ENCODE measurements at places on chromosomes 2 and 18.

DNA sequence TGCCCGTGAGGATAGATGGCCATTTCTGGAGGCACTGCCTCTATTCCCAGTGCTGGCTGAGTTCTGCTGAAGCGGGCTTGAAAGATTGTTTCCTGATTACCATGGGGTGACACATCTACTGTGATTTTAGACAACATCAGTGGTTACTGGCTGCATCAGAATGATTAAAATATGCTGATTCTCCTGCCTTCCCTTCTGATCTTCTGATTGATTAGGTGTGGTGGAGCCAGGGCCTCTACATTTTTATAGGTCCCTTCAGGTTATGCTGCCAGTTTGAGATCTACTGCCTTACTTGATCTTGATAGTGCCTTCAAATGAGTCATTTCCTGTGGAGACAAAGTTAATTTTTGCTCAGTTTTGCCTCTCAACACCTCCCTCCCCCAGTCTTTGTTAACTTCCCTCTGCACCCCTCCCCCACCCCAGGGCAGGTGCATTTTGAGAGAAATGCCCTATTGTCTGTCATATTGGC, 31.6 kb upstream of the SNORC start:
- H3K36me3 ChIP-seq = peaks cover 86% of the 10 kb centered on the region
- DNase-seq = no peak
- H3K4me3 ChIP-seq = no peak overlapping the region
- peaks cover 15% of the 10 kb centered on the region for H3K4me1 ChIP-seq
- no peak overlapping the region for H3K27ac ChIP-seq
- H3K27me3 ChIP-seq = no peaks in the 10 kb centered on the region

GRCh38 chr18:34659579-34660517, 50.2 kb upstream of the DTNA start:
- no peaks in the 10 kb centered on the region for H3K36me3 ChIP-seq
- H3K27ac ChIP-seq = peak overlapping the region; percentile 74
- no peaks in the 10 kb centered on the region for H3K27me3 ChIP-seq

DNA sequence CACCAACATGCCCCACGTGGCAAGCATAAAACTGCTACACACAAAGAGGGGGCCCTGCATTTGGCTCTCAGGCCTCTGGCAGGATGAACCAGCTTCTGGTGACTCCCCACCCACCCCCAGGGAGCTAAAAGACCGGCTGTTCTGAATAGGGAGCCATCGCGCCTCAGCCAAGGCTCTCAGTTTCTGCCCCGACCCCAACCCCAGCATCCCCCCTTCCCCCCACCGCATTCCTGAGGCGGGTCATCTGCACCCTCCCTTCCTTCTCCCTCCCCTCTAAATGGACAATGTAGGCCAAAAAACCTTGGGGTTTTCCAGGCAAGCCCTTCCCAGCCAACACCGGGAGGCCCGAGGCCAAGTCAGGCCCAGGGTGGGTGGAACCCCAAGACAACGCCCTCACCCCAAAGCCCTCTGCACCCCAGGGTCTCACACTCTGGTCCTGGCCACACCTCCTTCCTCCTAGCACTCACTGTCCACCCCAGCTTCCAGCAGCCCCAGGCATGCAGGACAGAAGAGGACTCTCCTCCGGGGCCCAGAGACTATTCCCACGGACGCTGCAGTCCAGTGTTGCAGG, 5.7 kb downstream of the CYP26B1 start:
- peak; percentile 13 for DNase-seq
- H3K27me3 ChIP-seq = peaks cover 41% of the 10 kb centered on the region
- H3K36me3 ChIP-seq = no peaks in the 10 kb centered on the region
- peaks cover 51% of the 10 kb centered on the region for H3K4me1 ChIP-seq
- H3K4me3 ChIP-seq = no peak overlapping the region

- no peak overlapping the region for H3K4me3 ChIP-seq
- no peak for DNase-seq
- no peaks in the 10 kb centered on the region for H3K4me1 ChIP-seq
- H3K27ac ChIP-seq = no peak overlapping the region
- H3K27me3 ChIP-seq = no peaks in the 10 kb centered on the region
Observed at GRCh38 chr2:25032901-25033300, 9.0 kb upstream of the EFR3B start.

- no peak for DNase-seq
- H3K4me3 ChIP-seq = no peak overlapping the region
- H3K27ac ChIP-seq = no peak overlapping the region
- H3K4me1 ChIP-seq = peaks cover 8% of the 10 kb centered on the region
Observed at GRCh38 chr18:79381811-79382311, 13.9 kb upstream of the NFATC1 start.

DNA sequence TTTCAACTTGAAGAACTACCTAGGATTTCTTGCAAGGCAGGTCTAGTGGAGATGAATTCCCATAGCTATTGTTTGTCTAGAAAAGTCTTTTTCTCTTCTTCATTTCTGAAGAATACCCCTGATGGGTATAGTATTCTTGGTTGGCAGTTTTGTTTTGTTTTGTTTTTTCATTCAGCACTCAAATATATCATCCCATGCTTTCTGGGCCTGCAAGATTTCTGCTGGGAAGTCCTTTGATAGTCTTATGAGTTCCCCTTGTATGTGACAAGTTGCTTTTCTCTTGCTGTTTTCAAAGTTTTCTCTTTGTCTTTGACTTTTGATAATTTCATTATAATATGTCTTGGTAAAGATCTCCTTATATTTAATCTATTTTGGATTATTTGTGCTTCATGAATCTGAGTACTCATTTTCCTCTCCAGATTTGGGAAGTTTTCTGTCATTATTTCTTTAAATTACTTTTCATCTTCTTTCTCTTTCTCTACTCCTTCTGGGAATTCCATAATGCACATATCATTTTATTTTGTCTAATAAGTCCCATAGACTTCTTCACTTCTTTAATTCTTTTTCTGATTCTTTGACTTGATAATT, 101.5 kb downstream of the DSC3 start:
- no peaks in the 10 kb centered on the region for H3K27me3 ChIP-seq
- H3K36me3 ChIP-seq = no peaks in the 10 kb centered on the region
- no peak for DNase-seq
- H3K4me1 ChIP-seq = no peaks in the 10 kb centered on the region

DNA sequence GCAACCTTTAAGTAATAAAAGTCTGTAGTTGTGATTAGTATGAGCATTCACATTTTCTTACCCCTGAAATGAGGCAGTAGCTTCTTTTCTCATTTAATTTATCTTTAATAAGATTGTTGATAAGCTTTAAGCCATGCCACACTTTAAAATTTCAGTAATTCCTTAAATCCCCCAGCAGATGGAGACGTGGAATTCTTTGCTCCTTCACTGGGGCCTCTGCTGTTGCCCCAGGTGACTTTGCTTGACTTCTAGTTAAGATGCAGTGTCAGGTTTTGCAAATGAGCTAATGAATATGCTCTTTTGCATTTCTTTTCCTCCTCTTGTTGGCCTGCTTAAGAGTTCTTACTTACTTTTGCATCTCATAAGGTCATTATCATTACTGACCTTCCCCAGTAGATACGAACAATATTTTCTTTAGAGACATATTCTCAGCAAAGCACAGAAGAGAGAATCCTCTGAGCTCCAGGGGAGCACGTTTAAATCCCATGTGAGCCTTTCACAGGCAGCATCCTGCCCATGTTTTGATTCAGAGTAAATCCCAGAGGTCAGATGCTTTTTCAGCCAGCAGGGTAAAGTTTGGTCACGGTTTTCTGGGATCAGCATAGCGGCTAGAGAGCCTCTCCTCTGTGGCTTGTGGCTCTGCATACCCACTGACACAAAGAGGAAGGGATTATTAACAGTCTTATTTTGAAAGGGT, 222.9 kb downstream of the PTPRM start:
- H3K36me3 ChIP-seq = no peaks in the 10 kb centered on the region
- no peak overlapping the region for H3K27ac ChIP-seq

DNA sequence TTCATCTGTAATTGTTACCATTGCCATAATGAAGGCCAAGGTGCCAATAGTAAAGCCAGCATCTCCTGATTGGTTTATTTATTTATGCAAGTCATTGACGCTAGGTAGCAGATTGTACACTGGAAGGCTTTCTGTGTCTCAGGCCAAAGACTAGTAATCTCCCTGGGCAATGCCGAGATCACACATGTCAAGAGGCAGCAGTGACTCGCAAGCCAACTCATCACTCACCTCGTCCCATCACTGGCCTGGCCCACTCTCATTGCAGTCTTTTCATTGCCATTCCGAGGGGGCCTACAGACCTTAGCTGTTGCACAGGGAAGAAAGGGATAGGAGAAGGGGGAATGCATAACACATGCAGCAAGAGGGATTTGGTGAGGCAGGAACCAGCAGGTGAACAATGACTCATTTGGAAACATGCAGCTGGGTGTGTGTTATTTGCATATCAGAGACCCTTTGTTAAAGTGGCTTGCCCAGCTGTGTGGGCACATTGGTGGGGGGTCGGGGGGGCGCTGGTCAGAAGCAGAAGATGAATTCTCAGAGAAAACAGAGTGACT, 448.7 kb upstream of the HNRNPA3 start:
- no peak for DNase-seq
- H3K36me3 ChIP-seq = no peaks in the 10 kb centered on the region
- H3K27ac ChIP-seq = no peak overlapping the region
- H3K4me1 ChIP-seq = no peaks in the 10 kb centered on the region

- no peak overlapping the region for H3K4me3 ChIP-seq
- peak; percentile 93 for DNase-seq
- H3K4me1 ChIP-seq = no peaks in the 10 kb centered on the region
Observed at GRCh38 chr2:162840598-162841246, 2.2 kb upstream of the KCNH7 start.

- H3K4me3 ChIP-seq = no peak overlapping the region
- no peaks in the 10 kb centered on the region for H3K27me3 ChIP-seq
- H3K4me1 ChIP-seq = peaks cover 14% of the 10 kb centered on the region
Observed at GRCh38 chr2:48444404-48444803, 85.5 kb upstream of the STON1 start.

- no peak overlapping the region for H3K27ac ChIP-seq
- no peaks in the 10 kb centered on the region for H3K27me3 ChIP-seq
- no peaks in the 10 kb centered on the region for H3K36me3 ChIP-seq
Observed at GRCh38 chr2:172364261-172364660, 63.1 kb upstream of the ITGA6 start.

GRCh38 chr2:78910376-78910775, 115.1 kb upstream of the REG3G start:
- H3K27me3 ChIP-seq = no peaks in the 10 kb centered on the region
- H3K27ac ChIP-seq = no peak overlapping the region
- peak; percentile 13 for DNase-seq

DNA sequence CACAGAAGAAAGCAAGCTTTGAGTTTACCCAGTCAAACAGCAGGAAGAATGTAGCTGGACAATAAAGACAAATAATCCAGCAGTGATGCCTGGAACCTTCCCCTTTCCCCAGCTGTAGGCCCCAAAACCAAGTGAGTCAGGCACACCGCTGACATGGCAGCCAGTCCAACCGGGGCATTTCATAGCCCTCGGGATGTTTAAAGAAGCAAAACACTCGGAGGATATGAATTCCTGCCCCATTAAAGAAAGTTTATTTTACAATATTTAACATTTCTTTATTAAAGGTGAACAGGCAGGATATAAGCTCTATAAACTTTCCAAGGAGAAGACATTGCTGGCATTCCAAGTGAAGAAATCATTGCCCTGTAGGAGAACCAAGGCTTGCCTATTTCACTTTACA, 507.6 kb upstream of the TNP1 start:
- H3K36me3 ChIP-seq = no peaks in the 10 kb centered on the region
- H3K4me1 ChIP-seq = peaks cover 9% of the 10 kb centered on the region
- H3K27ac ChIP-seq = no peak overlapping the region
- H3K27me3 ChIP-seq = no peaks in the 10 kb centered on the region

GRCh38 chr18:10784596-10785202, 258.9 kb downstream of the NAPG start:
- H3K4me1 ChIP-seq = peaks cover 5% of the 10 kb centered on the region
- H3K27me3 ChIP-seq = no peaks in the 10 kb centered on the region
- H3K27ac ChIP-seq = no peak overlapping the region
- no peak for DNase-seq
- H3K4me3 ChIP-seq = no peak overlapping the region

DNA sequence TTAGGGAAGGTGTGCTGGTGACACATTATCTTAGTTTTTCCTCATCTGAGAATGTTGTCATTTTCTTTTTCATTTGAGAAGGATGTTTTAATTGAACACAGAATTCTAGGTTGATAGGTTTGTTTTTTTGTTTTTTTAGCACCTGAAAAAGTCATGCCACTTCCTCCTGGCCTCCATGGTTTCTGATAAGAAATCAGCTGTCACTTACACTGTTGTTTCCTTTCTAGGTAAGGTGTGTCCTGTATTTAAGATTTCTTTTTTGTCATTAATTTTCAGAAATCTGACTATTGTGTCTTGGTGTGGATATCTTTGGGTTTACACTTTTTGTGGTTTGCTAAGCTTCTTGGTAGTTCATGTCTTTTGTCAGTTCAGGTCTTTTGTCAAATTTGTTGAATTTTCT, 99.3 kb downstream of the ROCK1 start:
- H3K36me3 ChIP-seq = peaks cover 68% of the 10 kb centered on the region
- H3K27me3 ChIP-seq = no peaks in the 10 kb centered on the region
- H3K4me1 ChIP-seq = no peaks in the 10 kb centered on the region
- H3K27ac ChIP-seq = no peak overlapping the region
- H3K4me3 ChIP-seq = no peak overlapping the region
- DNase-seq = no peak

- H3K4me1 ChIP-seq = no peaks in the 10 kb centered on the region
- DNase-seq = no peak
- H3K36me3 ChIP-seq = no peaks in the 10 kb centered on the region
Observed at GRCh38 chr2:28430377-28430765, 37.7 kb downstream of the FOSL2 start.

DNA sequence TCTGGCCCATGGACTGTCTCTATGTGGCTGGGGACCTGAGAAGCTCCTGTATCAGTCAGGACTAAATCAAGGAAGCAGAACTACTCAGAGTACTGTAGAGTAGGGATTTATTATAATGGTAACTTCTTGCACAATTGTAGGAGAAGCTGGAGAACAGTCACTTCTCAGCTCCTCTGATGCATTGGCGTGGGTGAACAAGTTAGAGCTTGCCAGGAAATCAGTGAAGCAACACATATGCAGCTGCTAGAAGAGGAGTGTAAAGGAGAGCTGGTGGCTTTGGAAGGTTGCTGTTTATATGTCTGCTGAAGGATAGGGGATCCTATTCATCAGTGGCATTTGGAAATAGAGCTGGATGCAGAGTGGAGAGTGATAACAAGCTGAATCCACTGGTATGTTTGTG, 215.5 kb upstream of the CWC22 start:
- no peak for DNase-seq
- H3K27ac ChIP-seq = no peak overlapping the region
- no peaks in the 10 kb centered on the region for H3K36me3 ChIP-seq
- H3K27me3 ChIP-seq = no peaks in the 10 kb centered on the region
- no peak overlapping the region for H3K4me3 ChIP-seq

GRCh38 chr2:221969087-221969829, 329.5 kb downstream of the PAX3 start:
- no peaks in the 10 kb centered on the region for H3K27me3 ChIP-seq
- DNase-seq = peak; percentile 72
- no peak overlapping the region for H3K27ac ChIP-seq
- H3K4me3 ChIP-seq = no peak overlapping the region
- no peaks in the 10 kb centered on the region for H3K36me3 ChIP-seq
- H3K4me1 ChIP-seq = no peaks in the 10 kb centered on the region

- no peaks in the 10 kb centered on the region for H3K27me3 ChIP-seq
- H3K36me3 ChIP-seq = no peaks in the 10 kb centered on the region
- DNase-seq = no peak
- H3K4me3 ChIP-seq = no peak overlapping the region
- no peak overlapping the region for H3K27ac ChIP-seq
Observed at GRCh38 chr2:61759005-61759404, 94.9 kb downstream of the FAM161A start.
